ENCODE measurements at places on chromosomes 4 and X. TPM values are rescaled to one million over a fixed set of nuclear protein-coding genes. Genes with fewer than 3 reads are reported as not detected.
A peak's percentile ranks its signal among the peaks of the same experiment; 100 is the strongest.

GRCh38 chr4:95603393-95603792 lies 54.6 kb upstream of the UNC5C start:
- no peak for DNase-seq

- DNase-seq: no peak
Measured at GRCh38 chrX:103398421-103398864, 22.1 kb downstream of the BEX3 start.

DNA sequence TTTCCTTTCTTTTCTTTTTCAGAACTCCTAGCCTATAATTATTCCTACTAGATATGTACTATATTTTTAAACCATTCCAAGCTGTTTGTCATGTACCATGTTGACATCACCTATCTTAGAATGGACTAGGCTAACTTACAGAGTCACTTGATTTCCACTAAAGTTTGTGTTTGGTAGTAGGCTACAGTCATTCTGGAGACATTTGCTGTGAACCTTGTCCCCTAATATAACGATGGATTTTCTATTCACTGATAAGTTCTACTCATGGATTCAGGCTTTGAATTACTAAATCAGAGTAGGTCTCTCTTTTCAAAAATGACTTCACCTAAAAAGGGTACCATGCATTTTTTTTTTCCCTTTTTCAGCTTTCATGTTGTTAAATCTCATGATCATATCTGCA lies 93.4 kb downstream of the PHEX start:
- no peak for DNase-seq

- DNase-seq: no peak
Measured at GRCh38 chr4:147786031-147786430, 54.1 kb downstream of the ARHGAP10 start.

DNA sequence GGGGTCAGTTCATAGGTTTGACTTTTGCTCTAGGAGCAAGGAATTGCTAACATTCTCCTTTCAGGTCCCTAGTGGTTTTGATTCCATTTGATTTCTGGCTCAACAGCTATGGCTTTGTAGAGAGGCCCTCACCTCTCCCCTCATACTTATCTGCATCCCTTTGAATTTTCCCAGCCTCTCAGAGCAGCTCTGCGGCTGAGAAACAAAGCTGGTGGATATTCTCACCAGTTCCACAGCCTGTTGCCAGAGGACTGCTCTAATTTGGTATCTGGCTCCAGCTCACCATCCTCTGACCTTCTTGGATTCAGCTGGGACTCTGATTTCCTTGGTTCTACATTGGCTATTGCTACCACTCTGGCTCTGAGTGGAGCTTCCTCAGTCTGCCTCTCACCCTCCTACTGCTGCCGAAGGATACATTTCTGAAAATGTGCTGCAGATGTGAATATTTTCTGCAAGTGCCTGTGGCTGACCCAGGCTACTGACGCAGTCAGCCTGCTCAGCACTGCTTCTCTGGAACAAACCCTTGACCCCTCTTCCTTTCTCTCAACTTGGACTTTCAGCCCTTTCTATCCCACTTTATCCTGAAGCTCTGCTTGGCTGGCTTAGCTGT lies 110.9 kb upstream of the ENPEP start:
- DNase-seq: peak; percentile 53

DNA sequence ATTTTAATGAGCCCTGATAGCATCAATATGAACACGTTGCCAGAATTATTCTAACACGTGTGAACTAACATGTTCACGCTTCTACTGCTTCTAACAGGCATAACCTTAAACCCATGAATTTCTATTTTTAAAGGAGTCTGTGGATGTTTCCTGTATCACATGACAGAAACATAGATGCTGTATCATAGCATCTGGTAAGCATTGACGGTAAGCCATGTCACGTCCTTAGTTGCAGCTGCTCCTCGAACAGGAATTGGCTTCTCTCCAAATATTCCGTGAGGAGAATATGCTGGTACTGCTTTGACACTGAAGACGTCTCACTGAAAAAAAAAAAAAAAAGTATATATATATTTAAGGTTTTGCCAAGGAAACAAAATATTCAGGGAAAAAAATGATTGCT lies 105.1 kb upstream of the MXRA5 start:
- peak; percentile 67 for DNase-seq

DNA sequence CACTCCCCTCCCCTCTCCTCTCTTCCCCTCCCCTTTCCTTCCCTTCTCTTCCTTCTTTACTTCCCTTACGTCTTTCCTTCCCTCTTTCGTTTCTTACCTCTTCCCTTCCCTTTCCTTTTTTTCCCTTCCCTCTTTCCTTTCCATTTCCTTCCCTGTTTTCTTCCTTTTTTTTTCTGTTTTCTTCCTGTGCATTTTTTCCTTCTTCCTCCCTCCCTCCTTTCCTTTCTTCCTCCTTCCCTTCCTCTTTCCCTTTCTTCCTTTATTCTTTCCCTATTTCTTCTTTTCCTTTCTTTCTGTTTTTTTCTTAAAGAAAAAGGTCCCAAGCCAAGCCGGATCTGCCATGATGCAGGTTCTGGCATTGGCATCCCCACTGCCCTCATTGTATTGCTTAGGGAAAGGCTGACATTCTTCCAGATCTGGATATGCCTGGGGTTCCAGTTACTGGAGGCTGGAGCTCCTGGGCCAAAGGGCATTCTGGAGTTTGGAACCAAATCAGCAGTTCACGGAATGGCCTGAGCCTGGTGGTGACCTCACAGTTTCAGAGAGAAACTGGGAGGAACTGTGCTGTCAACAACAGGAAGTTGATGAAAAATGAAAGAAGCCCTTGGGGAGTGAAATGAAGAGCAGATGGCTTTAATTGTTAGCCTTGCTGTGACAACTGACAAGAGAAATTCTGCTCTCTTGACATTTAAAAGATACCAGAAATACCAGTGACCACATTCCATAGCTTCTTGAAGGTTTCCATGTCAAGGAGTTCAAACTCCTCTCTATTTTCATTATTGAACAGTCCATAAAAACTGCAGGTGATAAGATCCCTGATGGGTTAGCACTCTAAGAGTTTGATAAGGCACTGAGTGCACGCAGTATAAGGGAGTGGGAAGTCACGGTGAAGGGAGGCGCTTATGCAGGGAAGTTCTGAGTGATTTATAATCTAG lies 622.1 kb downstream of the SPRY1 start:
- peak; percentile 61 for DNase-seq

GRCh38 chr4:116016201-116016600 lies 902.8 kb upstream of the NDST4 start:
- no peak for DNase-seq

GRCh38 chr4:40056716-40057585 lies at the start of gene N4BP2:
Gene N4BP2, plus strand, starts transcription at chr4:40056850. Its CDS starts 40,491 bp downstream, at chr4:40097341.
- peak; percentile 83 for DNase-seq

GRCh38 chr4:3756343-3757059 lies 9.7 kb upstream of the ADRA2C start:
- no peak for DNase-seq

DNA sequence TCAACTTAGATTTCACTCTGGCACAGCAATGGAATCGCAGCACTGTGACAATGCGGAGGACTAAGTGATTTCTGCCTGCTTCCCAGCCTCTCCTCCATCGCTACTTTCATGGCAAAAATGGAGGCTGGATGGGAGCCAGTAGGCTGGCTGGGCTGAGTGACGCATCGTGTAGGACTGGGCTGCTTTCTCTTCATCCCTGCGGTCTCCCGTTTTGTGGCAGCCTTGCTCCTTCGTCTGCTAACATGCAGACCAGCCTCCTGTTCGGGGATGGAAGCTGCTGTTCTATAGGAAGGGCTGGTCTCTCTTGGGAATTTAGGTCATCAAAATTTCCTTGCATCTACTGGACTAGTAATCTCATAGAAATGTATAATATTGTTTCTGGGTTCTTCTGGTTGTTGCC lies 15.8 kb upstream of the RGS12 start:
- no peak for DNase-seq

DNA sequence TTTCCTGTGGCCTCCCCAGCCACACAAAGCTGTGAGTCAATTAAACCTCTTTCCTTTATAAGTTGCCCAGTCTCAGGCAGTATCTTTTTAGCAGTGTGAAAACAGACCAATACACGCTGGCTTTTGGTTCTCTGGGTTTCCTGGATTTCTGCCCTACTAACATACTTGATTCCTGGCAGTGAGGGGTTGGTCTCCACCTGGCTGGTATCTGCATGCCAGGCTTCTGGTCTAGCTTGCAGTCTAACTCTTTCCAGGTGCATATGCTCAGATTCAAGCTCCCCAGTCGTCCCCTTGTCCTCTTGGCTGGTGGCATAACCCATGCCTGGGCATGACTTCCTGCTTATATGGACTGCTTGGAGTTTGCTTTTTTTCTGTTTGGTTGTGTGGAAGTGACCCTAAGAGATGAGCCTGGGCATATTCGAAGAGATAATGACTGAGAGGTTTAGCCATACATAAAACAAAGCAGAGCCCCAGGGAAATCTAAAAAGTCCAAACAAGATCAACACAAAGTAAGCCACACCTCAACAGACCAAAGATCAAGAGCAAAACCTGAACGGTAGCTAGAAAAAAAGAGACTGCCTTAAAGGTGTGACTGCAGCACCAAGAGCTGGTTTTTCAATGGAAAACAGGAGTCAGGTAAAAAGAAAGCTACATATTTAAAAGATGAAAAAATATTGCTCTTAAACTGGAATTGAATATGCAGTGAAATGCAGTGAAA lies 102.1 kb upstream of the STS start:
- DNase-seq: no peak

DNA sequence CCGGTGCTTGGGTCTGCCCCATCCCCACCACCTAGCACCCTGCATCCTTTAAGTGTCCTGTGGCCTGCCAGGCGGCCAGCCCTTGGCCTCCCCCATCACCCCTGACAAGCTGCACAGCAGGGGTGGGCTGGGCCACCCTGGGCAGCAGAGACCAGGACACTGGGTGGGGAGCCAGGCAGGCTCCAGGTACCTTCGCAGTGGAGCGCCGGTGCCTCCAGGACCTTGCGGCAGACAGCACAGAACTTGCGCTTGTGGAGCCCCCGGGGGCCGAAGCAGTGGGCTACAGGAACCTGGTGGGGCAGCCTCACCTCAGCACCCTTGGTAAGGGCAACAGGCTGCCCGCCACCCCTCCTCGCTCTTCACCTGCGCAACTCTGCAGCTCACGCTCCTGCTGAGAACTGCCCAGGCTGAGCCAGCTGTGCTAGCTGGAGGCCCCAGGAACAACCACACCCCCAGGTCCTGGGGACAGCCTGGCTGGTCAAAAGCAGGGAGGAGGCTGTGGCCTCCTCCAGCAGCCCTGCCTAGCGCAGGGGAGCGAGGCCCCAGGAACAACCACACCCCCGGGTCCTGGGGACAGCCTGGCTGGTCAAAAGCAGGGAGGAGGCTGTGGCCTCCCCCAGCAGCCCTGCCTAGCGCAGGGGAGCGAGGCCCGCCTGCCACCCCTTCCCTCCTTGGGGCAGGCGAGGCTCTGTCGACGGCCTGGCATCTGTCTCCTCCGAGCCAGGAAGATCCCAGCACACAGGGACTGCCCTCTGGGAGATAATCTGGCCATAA lies 4.6 kb downstream of the DGKQ start:
- DNase-seq: no peak

DNA sequence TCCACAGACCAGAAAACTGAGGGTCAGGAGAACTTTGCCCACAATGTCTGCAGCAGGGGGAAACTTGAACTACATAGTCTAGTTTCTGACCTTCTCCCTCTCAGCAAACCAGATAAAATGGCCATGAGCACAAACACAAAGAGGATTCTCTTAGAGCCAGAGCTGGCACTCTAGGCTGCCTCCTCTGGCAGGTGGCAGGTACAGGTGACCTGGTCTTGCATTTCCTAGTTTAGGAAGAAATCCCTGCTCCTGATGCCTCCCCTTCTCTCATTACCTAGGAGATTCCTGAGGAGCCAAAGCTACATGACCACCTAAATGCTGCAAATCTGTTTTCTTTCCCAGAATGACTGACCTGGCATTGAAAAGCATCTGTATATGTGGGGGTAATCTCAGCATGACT lies 45.1 kb downstream of the ARHGEF9 start:
- no peak for DNase-seq

DNA sequence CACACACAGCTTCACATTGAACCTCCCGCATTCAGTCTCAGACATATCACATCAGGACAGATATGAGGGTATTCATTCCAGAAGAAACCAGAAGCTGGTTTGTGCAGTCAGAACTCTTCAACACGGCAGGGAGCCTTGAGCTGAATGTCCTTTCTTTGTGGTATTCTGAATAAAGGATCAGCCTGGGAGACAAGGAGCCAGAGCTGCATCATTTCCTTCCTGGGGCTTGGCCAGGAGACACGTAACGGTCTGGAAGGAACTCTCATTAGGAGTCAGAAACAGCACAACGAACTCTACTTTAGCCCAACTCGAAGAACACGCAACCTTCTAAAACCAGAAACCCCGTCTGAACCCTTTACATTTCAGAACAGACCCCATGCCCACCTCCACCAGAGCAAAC lies 46.4 kb downstream of the KDR start:
- DNase-seq: peak; percentile 74

GRCh38 chr4:54228056-54228527 lies 1.0 kb upstream of the PDGFRA start:
- peak; percentile 91 for DNase-seq

- DNase-seq: no peak
Measured at GRCh38 chr4:39526765-39527295, 409 bp downstream of the UGDH start.

- DNase-seq: no peak
Measured at GRCh38 chr4:53050361-53050774, 188.3 kb downstream of the RASL11B start.

DNA sequence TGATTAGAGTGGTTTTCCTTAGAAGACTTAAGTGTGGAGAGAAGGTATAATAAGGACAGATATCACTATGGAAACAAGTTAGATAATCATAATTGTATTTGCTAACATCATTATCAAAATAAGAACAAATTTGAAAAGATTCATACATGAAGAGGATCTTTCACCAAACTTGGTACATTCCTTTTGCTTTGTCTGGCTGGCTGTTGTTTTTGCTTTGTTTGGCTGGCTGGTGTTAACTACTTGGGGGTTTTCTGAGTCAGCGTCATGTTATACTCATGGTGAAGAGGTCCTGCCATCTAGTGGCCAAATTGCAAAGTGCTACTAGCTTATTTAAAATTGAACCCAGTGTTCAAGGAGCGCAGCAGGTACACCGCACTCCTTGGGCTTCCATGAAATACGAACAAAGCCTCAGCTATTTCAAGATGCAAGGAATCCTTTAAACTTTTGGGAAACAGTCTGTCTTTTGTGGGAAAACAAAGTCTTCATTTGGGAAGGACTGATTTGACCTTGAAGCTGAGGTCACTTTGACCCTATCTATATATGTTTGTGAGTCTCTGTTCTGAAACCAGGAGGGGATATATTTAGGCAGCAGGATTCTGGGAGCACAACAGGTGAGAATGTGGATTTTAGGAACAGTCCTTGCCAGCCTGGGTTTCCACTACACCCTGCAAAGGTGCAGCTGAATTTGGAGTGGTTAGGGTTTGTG lies 129.7 kb downstream of the PLS3 start:
- peak; percentile 72 for DNase-seq

GRCh38 chrX:37349221-37350033 lies at the start of gene PRRG1:
Gene PRRG1, plus strand, starts transcription at chrX:37349364. Its CDS starts 56,886 bp downstream, at chrX:37406250.
- DNase-seq: peak; percentile 80

PCDH7 gene
- 29.5 TPM for polyA plus RNA-seq

HPGD gene
- 7.3 TPM for polyA plus RNA-seq

SSX4B gene
- not detected for polyA plus RNA-seq

PCDH18 gene
- 40.1 TPM for polyA plus RNA-seq

MAGIX gene
- polyA plus RNA-seq: not detected

CLDN2 gene
- 24.9 TPM for polyA plus RNA-seq

GRIA2 gene
- polyA plus RNA-seq: not detected

BBS12 gene
- 4.1 TPM for polyA plus RNA-seq

TAF7L gene
- 0.36 TPM for polyA plus RNA-seq

HPGDS gene
- 3.8 TPM for polyA plus RNA-seq

AFM gene
- not detected for polyA plus RNA-seq

NIPAL1 gene
- 6.3 TPM for polyA plus RNA-seq

Measured in muscle of arm (tissue), 14 donors.